Activated CD4-positive, alpha-beta T cell treated with anti-CD3 and anti-CD28 coated beads for 48 hours (primary cell): ENCODE measurements at places on chromosomes 3 and 15.
A peak's percentile ranks its signal among the peaks of the same experiment; 100 is the strongest.

DNA sequence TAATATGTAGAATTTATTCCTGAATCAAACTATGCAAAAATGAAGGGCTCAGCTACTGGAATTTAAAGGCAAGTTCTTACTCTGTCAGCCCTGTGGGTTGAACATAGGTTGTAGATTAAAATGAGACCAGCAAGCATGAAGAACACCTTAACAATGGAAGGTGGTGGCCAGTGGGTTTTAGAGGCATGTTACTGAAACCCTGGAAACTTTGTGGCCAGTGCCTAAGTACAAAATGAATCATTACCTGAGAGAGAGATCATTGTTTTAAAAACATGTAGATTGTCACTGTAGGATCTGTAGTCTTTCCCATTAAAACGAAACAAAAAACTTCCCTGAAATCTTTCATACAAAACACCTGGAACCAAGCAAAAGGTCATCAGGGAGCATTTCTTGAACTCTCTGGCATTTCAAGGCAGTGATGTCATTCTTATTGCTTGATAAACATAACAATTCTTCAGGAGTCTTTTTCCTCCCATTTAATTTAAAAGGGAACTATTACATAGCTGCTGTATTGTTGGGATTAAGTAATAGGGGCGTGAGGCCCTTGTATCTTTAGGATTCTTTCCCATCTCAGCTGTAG is 51.8 kb downstream of the TMEM108 start:
- no peak for DNase-seq

GRCh38 chr3:59499000-59499399 is 449.2 kb upstream of the CFAP20DC start:
- DNase-seq = no peak

GRCh38 chr3:66795365-66795764 is 202.7 kb upstream of the KBTBD8 start:
- DNase-seq = no peak

GRCh38 chr3:195080571-195081151 is 190.3 kb downstream of the XXYLT1 start:
- DNase-seq = no peak

GRCh38 chr3:149468504-149469212 is 5.8 kb upstream of the TM4SF4 start:
- no peak for DNase-seq

DNA sequence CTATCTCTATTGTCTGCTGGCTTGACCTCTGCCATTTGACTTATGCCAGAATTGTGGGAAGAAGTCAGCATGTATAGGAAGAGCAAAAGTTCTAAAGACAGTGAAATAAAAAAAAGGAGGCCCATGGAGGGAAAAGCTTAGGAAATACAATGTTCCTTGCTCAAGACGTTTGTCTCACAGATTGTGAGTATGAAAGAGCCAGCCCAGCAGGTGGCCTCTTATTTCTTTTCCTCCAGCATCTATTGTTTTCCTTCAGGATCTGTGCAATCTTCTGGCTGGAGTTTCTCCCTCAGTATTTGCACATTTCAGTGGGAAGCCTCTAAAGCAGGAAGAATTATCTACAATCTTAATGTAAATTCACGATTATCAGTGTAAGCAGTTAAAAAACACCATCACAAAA is 43.7 kb downstream of the ZDHHC3 start:
- no peak for DNase-seq

- no peak for DNase-seq
These were observed 111.7 kb upstream of the OSTN start for GRCh38 chr3:191087391-191087790.

DNA sequence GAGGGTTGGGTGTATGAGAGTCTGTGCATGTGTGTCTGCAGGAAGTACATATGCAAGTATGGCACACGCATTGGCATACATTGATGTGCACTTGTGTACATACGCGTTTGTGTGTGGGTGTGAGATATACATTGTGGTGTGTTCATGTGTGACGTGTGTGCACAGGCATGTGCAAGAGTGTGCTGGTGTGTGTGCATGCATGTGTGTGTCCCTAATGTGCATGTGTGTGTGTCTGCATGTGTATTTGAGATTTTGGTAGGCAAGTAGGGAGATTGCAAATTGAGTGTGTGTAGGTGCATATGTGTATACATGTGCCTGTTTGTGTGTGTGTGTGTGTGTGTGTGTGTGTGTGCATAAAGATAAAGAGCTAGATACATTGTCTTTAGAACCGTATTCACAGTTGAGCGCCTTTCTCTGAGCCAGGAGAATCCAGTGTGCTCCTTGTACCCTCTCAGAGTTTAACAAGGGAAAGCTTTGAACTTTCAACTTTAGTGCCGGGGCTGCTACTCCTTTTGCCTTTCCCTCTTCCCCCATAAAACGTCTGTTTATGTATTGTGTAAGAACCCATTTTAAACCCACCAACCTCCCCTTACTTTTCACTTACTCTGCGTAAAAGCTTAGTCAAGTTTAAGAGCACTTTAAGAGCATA is 152.4 kb upstream of the CHL1 start:
- no peak for DNase-seq

DNA sequence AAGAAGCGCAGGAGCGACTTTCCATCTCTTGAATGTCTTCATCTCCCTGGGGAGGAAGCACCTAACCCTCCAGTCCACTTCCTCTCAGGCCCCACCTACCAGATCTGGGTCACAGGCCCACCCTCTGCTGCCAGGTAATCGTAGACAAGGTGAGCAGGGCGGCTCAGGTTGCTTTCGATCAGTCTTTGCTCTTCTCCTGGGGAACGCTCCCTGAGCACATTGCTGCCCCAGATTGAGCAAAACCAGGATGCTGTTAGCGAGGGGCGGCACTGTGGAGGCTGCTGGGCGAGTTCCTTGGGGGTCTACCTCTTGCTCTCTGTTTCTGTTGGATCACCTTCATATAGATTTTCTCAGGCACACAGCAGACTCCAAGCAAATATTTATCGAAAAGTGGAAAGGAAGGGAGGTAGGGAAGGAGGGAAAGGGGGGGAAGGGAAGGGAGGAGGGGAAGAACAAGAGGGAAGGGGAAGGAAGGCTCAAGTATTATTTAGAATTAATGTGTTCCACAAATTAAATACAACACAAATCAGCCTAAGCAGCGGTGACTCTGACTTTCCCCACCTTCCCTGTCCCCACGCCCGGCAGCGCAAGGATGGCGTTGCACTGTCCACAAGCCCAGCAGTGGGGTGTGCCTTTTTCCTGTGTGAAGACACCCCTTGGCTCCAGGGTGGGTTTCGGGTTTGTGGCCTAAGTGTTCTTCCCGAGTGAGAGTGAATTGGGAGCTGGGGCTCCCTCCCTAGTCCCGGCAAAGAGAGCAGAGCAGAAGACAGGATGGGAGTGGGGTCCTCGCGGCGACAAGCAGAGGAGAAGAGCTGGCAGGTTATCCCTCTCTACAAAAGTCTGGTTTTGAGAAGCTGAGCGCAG is 6.1 kb upstream of the PCSK6 start:
- DNase-seq = no peak

GRCh38 chr3:108806316-108806715 is 16.3 kb upstream of the TRAT1 start:
- no peak for DNase-seq

GRCh38 chr15:85423256-85423655 is 42.9 kb downstream of the AKAP13 start:
- DNase-seq = no peak

DNA sequence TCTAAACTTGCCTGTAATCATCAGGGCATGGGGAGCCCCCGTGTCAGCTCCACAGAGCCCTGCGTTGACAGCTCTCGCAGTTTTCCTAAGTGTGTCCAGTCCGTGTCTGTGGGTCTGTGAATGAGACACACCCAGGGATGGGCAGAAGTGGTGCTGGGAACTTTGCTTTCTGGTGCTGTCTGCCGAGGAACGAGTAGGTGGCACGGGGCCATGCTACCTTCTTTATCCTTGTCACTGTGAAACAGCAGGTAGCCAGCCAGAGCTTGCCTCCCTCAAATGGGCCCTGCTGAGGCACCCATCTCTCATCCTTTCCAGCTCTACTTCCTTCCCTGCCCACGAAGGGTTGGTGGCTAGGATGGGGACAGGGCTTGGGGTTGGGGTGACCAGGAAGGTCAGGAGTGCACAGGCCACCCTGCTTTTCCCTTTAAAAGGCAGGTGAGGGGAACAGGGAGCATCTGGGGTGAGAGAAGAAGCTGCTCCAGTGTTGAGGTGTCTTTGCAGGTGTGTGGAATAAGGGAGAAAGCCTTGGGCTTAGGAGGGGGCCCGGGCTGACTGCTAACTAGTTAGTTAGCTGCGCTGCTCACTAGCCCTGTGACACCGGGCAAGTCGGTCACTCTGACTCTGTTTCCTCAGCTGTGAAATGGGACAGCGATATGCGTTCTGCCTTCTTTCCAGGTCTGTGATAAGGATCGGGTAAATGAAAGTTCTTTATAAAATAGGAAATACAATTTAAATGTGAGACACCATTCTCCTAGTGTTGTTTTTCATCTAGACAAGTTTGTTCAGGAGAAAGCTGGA is 27.9 kb downstream of the PDIA5 start:
- no peak for DNase-seq

DNA sequence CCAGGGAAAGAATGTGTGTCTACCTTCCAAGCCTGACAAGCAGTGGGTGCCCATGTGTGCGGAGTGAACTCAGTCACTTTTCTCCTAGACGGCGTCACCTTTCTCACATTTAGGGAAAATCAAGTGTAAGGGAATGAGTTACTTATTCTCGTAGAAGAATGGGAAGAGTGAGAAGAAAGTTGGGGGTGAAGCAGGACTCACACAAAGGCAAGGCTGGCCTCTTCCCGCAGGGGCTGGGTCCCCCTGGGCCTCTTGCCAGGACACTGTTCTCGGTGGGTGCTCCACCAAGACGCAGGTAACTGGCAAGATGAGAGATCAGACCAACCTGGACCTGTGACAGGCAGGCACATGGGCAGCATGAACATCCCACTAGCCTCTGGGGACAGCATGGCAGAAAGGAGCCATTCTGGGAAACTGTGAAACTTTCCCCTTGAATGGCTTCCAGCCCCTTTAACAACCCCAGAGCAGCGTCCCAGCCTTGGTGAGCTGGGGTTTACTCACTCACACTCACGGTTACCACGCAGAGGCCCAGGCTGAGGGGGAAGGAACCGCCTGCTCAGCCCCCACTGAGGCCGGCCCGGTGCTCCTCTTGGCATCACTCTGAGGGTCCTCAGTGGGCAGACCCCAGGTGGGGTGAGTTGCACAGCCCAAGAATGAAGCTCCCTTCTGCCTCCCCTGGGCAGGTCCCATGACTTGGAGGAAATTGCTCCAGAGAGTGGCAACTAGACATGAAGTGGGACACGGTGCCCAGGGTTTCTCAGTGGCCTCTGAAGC is 15.0 kb upstream of the SRP14 start:
- peak; percentile 62 for DNase-seq

DNA sequence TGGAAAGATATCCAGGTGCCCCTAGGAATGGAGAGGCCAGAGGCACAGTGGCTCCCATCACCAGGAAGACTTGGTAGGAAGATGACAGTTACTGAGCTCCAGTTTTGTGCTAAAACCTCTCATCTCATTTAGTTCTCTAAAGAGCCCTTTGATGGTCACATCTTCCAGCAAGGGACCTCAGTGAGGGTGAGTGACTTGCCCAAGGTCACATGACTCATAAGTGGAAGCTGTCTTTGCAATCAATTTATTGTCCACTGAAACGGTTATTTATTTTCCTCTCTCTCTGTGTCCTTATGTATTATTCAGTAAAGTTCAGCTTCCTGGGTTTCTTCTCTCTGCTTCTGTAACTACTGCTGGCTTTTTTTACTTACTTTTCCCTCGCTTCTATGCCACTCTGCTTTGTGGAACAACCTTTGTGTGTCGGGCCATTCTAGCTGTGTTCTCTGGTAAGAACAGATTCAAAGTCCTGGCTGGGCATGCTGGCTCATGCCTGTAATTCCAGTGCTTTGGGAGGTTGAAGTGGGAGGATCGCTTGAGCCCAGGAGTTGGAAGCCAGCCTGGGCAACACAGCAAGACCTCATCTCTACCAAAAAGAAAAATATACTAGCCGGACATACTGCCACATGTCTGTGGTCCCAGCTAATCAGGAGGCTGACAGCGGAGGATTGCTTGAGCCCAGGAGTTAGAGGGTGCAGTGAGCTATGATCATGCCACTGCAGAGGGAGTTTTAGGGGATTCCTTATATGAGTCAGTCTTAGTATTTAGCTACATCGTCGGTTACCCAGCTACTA is 55.9 kb downstream of the PDIA5 start:
- no peak for DNase-seq

GRCh38 chr15:74327756-74328155 is 39.7 kb downstream of the CYP11A1 start:
- no peak for DNase-seq

DNA sequence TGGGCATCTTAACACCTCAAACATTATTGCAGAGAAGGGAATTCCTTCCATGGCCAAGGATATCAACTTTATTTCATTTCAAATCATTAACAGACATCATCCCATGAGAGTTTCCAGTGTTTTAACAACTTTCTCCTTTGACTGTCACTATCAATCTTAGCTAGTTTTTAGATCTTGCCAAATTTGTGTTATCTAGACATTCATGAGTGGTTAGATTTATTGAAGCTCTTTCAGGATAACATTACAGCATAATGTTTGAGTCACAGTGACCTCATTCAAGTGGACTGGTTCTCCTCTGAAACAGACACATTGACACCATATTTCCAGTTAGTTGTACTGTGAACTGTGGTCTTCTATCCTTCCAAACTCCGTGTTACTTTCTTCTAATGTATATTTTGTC is 8.6 kb upstream of the TNFAIP8L3 start:
- DNase-seq = no peak

DNA sequence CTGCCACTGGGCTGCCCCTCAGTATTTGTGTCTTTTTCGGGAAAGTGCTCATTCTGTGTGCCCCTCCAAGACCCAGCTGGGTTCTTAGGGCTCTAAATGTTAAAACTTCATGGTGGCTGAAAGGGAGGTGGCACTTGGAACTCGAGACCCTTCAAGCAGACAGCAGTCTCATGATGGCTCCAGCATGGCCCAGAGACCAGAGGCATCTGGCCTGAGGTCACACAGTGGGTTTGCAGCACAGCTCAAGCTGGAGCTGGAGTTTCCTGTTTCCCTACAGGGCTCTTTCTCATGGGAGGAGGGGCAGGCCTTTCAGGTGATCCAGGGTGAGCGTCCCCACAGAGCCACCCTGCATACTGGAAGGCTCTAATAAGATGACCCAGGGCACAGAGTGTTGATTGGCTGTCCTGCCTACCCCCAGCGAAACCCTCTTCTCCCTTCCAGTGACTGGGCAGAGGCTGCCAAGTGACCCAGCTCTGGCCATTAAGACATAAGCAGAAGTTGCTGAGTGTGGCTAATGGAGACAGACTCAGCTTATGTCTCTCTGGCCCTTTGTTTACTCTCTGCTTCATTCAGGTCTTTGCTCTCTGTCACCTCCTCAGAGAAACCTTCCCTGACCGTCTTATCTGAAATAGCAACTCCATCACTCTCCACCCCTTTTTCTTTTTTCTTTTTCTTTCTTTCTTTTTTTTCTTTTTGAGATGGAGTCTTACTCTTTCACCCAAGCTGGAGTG is 166.6 kb upstream of the SMAD3 start:
- DNase-seq = no peak

DNA sequence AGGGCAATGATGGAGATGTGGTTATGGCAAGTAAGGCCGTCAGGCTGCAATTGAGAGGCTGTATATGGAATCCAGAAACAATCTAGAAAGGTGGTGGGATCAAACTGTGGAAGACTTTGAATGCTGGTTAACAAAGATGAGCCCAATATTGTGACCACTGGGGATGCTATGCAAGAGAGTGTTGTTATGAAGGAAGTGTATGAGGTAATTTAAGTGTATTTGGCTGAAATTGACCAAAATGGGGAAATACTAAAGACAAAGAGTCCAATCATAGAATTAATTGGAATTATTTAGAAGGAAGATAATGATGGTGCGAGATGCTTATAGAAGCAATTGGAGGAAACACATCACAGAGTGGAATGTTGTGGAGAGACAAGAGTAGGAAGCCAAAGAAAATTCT is 24.5 kb downstream of the BTLA start:
- DNase-seq = no peak

- DNase-seq = no peak
These were observed 26.4 kb upstream of the GABPB1 start for GRCh38 chr15:50381438-50381837.
